Activated gamma-delta T cell (primary cell): ENCODE measurements at places on chromosomes 16 and 17.

GRCh38 chr17:8072729-8073461 is 14.6 kb downstream of the ALOX12B start:
- DNase-seq = no peak

DNA sequence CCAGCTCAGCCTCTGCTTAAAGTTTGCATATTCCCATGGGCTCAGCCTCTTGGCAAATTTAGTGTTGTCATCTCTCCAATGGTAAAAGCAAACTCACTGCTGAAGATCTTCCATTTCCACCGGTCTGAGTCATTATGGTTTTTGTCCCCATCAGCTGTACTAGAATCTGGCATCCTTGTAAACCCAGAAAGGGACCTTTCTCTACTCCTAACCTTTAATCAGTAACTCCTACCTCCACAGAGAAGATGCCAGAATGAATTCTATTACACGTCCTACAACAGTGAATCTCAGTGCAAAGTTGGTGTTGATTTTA is 45.8 kb downstream of the ZNF652 start:
- no peak for DNase-seq

DNA sequence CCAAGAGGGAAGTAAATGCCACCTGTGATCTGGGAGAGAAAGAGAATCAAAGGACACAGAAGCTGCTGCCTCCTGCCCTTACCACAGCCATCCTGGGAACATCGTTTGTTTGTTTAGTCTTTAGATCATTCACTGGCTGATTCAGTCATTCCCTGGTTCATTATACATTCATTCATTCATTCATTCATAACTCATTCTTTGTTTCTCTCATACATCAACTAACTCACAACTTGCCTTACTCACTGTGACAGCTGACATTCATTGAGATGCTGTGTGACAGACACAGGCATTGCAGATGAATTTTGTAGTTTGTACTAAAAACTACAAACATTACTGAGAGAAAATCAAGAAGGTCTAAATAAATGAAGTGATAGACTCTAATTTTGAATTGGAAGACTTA is 291.0 kb upstream of the TNRC6C start:
- no peak for DNase-seq

GRCh38 chr17:43713494-43714162 is 45.0 kb downstream of the SOST start:
- DNase-seq = no peak

GRCh38 chr17:48791128-48792032 is 25.6 kb downstream of the TTLL6 start:
- no peak for DNase-seq
